ENCODE measurements at places on chromosomes 12 and 14. TPM values are rescaled to one million over a fixed set of nuclear protein-coding genes. Genes with fewer than 3 reads are reported as not detected.

Gene ARHGAP9
- 195 TPM for total RNA-seq

DNA sequence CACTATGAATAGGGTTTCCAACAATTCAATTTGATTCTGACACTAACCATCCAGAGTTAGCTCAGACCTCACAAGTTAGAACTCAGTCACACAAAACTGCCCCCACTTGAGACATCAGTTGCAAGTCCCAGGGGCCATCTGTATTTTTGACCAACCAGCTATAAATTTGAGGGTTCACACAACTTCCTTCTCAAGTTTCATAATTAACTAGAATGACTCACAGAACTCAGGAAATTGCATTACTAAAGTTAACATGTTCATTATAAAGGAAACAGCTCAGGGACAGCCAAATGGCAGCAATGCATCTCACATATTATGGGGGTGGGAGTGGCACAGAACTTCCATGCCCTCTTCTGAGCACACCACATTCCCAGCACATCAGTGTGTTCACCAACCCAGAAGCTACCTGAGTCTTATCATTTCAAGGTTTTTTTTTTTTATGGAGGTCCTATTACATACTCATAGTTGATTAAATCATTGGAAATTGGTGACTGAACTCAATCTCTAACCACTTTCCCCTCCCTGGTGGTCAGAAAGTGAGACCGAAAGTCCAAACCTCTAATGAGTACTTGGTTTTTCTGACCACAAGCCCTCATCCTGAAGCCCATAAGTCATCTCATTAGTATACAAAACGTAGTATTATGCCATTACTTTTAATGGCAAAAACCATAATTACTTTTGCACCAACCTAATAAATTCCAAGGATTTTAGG, 1721.5 kb upstream of the SEL1L start:
- DNase-seq, result no peak

DNA sequence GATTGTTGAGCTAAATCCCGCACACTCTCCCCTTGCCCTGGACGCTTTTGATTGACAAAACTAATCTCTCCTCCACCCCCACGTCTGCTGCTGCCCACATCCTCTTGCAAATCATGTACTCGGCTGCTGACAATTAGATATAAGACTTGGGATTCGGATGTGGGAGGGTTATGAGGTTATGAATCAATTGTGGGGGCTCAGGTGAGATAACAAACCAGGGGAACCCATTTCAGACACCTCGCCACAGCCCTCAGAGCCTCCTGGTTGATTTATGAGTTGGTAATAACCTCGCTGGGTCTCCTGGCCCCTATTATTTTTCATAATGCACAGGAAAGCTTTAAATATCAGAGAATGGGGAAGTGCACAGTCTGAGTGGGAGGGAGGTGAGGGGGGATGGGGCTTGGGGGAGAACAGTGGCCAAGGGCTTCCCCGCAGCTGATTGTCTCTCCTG, 449.9 kb downstream of the DPF3 start:
- no peak for DNase-seq

- DNase-seq, result no peak
These were observed 25.9 kb upstream of the NID2 start for GRCh38 chr14:52094546-52095271.

DNA sequence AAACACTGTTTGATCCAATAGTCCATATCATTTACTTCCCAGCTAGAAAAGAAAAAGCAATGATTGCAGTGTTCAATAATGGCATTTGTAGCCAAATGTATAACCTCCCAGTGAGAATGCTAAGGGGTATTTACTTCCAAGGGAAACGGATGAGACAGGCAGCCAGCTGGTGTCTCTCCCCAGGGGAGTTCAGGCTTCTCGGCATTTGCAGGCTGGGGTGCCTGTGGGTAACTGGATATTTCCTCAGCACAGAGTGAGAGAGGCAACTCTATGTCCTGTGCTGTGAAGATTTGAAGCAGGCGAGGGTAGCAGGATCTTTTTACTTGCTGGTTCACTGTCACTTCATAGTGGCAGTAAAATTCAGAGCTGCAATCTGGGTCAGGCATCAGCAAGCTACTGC, 1455.6 kb upstream of the TMEM132C start:
- DNase-seq, result no peak

Data from activated naive CD4-positive, alpha-beta T cell treated with anti-CD3 and anti-CD28 coated beads, Interleukin-2, amount 50 U/mL, for 72 hours (primary cell).